ENCODE measurements at places on chromosomes 6 and 20. TPM values are rescaled to one million over a fixed set of nuclear protein-coding genes. Genes with fewer than 3 reads are reported as not detected.

The NAPB gene
- 7.3 TPM for total RNA-seq

The COL11A2 gene
- 2.5 TPM for total RNA-seq

The NKX2-4 gene
- total RNA-seq, result not detected

The HCRTR2 gene
- 0.16 TPM for total RNA-seq

The C20orf173 gene
- not detected for total RNA-seq

DNA sequence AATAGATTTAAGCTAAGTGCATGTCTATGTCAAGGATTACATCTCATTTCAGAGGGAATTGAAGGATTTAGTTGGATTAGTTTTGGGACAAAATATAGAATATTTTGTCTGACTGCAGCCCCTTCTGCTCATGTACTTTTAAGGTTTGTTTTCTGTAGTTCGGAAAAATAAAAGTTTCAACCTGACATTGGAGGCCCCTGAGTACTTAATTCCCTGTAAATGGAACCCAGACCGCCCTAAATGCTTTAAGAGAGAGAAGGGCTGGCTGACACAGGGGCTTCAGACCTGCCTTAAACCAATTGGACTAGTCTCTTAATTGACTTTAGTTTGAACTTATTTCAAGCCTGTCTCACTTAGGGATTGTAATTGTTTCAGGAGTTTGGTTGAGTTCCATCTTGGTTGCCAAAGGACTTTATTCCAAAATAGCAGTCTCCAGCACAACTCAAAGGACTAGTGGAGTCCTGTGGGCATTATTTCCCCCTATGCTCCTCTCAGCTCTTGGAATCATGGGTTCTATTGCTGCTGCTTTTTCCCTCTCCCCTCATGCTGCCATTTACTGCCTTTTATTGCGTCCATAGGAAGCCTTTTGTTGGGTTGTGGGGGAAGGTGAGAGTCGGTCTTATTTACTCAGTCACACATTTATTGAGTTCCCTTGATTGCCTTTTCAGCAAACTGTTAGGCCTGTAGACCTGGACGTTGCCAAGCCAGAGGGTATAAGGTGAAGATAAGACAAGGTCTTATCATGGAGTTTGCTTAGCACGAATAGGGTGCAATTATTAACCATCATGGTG, 14.5 kb downstream of the BRD2 start:
- H3K36me3 ChIP-seq, result peaks cover 11% of the 10 kb centered on the region
- H3K27ac ChIP-seq, result peak overlapping the region; percentile 55
- peak; percentile 64 for DNase-seq
- peaks cover 37% of the 10 kb centered on the region for H3K4me1 ChIP-seq

DNA sequence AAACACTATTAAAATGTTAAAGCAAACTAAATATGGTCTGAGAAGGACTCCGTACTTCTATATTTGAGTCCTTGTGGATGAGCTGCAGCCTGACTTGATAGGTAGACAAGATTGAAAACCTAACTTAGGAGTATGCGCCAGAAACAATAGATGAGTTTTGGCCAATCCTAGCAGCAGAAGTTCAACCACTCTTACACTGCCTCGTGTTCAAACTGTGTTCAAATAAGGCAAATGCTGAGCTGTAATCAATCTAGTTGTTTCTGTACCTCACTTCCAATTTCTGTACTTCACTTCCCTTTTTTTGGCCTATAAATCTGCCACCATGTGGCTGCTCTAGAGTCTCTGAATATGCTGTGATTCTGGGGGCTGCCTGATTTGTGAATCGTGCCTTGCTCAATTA, 13.2 kb upstream of the SERINC1 start:
- peaks cover 4% of the 10 kb centered on the region for H3K4me1 ChIP-seq
- peak overlapping the region; percentile 2 for H3K4me3 ChIP-seq
- no peak overlapping the region for H3K27ac ChIP-seq
- no peak for DNase-seq

DNA sequence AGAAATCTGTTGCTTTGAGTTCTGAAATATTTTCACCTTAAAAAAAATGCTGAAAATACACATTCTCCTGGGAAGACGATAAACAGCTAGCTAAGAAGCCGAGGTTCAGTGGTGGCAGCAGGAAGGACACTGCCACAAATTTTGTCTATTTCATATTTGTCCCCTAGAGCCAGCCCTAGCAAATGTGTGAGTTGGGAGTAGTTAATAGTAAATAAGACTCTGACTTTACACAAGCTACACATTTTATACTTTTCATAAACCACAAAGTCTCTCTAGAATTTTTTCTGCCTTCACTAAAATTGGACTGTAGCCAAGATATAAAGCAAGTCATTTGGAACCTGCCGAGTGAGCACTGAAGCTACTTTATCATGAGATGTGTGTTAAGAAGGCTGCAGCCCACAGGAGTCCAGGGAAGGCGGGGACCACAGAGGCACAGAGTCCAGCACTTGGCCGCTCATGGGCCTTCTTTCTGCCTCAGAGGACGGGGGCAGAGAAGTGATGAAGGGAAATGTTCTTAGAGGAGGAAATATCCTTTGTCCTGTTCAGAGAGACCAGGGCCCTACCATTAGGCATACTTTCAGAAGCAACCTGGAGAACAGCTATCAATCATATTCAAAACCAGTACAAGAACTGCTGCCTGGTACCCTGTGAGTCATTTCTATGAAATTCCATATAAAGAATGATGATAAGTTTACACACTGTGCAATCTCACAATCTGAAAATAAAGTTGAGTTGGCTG, 241.7 kb upstream of the TAB2 start:
- H3K4me3 ChIP-seq, result no peak overlapping the region
- no peaks in the 10 kb centered on the region for H3K36me3 ChIP-seq
- no peaks in the 10 kb centered on the region for H3K27me3 ChIP-seq
- peaks cover 26% of the 10 kb centered on the region for H3K4me1 ChIP-seq
